ENCODE measurements at places on chromosomes 3 and 15.

GRCh38 chr3:149902498-149903139, 68.1 kb downstream of the PFN2 start:
- DNase-seq = peak; percentile 39
- peaks cover 3% of the 10 kb centered on the region for H3K36me3 ChIP-seq
- H3K27ac ChIP-seq = no peak overlapping the region
- H3K4me1 ChIP-seq = 0 out of 2 replicates have a peak, but pooled peaks cover 5% of the 10 kb centered on the region

GRCh38 chr3:123481722-123482457, 33.0 kb upstream of the ADCY5 start:
- no peak overlapping the region for H3K4me3 ChIP-seq
- H3K27ac ChIP-seq = no peak overlapping the region
- no peaks in the 10 kb centered on the region for H3K36me3 ChIP-seq
- no peaks in the 10 kb centered on the region for H3K4me1 ChIP-seq
- H3K27me3 ChIP-seq = peaks cover 21% of the 10 kb centered on the region

GRCh38 chr3:49867400-49867799, 2.3 kb downstream of the CAMKV start:
- no peaks in the 10 kb centered on the region for H3K4me1 ChIP-seq
- peaks cover 54% of the 10 kb centered on the region for H3K27me3 ChIP-seq
- H3K4me3 ChIP-seq = no peak overlapping the region
- no peak overlapping the region for H3K27ac ChIP-seq
- DNase-seq = no peak

- no peak overlapping the region for H3K4me3 ChIP-seq
- H3K27me3 ChIP-seq = no peaks in the 10 kb centered on the region
- H3K27ac ChIP-seq = no peak overlapping the region
These were observed 71.0 kb downstream of the RBM6 start for GRCh38 chr3:50010959-50011358.

DNA sequence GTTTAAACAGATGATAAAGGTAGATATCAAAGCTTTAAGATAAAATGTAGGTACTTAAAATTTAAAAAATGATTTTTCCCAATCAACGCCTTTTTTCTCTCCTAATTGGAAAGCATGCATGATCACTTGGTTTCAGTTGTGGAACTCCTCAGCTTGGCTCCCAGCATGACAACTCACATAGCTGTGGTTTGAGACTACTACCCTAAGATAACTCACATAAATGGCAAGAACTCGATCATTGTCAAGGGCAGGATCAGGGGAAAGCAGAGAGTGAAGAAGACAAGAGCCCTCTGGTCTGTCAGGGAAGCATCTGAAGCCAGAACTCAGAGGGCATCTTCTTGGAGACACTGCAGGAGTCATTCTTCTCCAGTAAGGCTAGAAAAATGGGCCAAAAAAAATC, 516.7 kb downstream of the NTRK3 start:
- no peak overlapping the region for H3K27ac ChIP-seq
- no peaks in the 10 kb centered on the region for H3K36me3 ChIP-seq
- H3K27me3 ChIP-seq = no peaks in the 10 kb centered on the region
- H3K4me3 ChIP-seq = no peak overlapping the region

DNA sequence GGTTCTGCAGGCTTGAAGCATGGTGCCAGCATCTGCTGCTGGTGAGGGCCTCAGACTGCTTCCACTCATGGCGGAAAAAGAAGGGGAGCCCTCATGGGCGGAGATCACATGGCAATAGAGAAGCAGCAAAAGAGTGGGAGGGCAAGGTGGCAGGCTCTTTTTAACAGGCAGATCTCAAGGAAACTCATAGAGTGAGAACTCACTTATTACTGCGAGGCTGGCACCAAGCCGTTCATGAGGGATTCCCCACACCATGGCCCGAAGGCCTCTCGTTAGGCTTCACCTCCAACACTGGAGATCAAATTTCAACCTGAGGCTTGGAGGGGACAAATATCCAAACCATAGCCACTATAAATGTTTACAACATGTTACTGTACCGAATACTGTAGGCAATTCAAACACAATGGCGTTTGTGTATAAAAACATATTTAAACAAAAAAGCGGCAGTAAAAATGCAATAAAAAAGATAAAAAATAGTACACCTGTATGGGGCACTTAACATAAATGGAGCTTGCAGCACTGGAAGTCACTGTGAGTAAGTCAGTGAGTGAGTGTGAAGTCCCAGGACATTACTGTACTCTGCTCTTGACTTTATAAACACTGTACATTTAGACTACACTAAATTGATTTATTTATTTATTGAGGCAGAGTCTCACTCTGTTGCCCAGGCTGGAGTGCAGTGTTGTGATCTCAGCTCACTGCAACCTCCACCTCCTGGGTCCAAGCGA, 18.8 kb upstream of the MOBP start:
- H3K4me3 ChIP-seq = no peak overlapping the region
- H3K27ac ChIP-seq = no peak overlapping the region
- H3K4me1 ChIP-seq = peaks cover 5% of the 10 kb centered on the region

DNA sequence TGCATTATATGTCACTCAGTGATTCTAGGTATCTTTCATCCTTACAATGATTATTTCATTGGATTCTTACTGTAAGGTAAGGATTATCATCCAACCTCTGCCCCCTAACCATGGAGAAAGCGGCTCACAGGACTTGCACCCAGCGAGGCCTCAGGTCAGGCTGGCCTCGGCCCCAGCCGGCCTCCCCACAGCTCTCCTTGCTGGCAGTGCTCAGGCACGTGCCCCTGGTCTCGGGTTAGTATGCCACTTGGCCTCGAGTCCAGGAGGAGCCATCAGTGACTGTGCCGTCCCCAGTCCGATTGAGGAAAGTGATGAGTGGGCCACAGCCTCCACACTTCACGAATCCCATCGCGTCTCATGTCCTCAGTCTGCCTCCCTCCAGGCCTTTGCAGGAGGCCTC, 35.7 kb upstream of the GABRG3 start:
- no peaks in the 10 kb centered on the region for H3K4me1 ChIP-seq
- no peaks in the 10 kb centered on the region for H3K27me3 ChIP-seq
- H3K27ac ChIP-seq = no peak overlapping the region

DNA sequence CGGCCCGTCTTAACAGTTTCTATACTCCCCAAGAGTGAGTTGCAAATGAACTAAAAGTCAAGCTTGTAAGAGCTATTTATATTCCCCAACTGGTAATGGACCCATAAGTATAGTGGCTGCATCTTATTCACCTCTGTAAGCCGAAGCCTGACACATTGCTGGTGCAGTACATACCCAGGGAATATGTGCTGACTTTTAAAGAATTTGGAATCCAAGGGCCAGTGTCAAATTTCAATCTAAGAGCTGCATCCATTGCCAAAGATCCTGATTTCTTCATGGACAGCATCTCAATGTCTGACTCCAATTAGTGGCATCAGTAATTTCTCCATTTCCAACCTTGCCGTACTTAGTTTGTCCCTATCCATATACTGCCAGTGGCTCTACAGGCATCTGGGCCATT, 42.0 kb downstream of the FRMD4B start:
- H3K4me3 ChIP-seq = no peak overlapping the region
- no peaks in the 10 kb centered on the region for H3K4me1 ChIP-seq
- H3K27me3 ChIP-seq = no peaks in the 10 kb centered on the region

GRCh38 chr3:53161820-53162671, 1.0 kb downstream of the PRKCD start:
- no peaks in the 10 kb centered on the region for H3K36me3 ChIP-seq
- peak overlapping the region; percentile 87 for H3K4me3 ChIP-seq
- peaks cover 8% of the 10 kb centered on the region for H3K4me1 ChIP-seq
- no peak overlapping the region for H3K27ac ChIP-seq
- no peaks in the 10 kb centered on the region for H3K27me3 ChIP-seq

GRCh38 chr3:178551916-178552321, 15.7 kb downstream of the KCNMB2 start:
- H3K27ac ChIP-seq = no peak overlapping the region
- H3K4me3 ChIP-seq = no peak overlapping the region
- H3K4me1 ChIP-seq = no peaks in the 10 kb centered on the region
- no peaks in the 10 kb centered on the region for H3K36me3 ChIP-seq

GRCh38 chr15:28983432-28984311, 97.9 kb downstream of the APBA2 start:
- no peak overlapping the region for H3K4me3 ChIP-seq
- H3K27me3 ChIP-seq = no peaks in the 10 kb centered on the region
- no peak for DNase-seq
- no peaks in the 10 kb centered on the region for H3K4me1 ChIP-seq
- no peak overlapping the region for H3K27ac ChIP-seq

DNA sequence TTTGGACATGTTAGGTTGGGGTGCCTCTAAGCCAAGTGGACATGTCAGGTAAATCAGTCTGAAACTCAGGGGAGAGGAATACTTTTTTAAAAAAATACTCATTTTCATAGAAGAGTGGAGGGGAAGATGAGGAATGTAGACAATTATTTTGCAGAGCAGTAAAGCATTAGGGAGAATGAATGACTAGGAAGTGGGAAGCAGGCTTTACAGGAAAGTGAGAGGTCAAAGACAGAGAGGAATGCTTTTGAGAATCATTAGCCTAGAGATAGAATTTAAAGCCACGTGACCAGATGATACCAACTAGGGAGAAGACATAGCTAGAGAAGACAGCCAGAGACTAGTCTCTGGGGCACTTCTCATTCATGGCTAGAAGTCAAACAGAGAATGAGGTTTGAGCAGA, 91.0 kb downstream of the RAD18 start:
- H3K36me3 ChIP-seq = no peaks in the 10 kb centered on the region
- no peak overlapping the region for H3K4me3 ChIP-seq
- H3K27me3 ChIP-seq = no peaks in the 10 kb centered on the region
- H3K27ac ChIP-seq = no peak overlapping the region

DNA sequence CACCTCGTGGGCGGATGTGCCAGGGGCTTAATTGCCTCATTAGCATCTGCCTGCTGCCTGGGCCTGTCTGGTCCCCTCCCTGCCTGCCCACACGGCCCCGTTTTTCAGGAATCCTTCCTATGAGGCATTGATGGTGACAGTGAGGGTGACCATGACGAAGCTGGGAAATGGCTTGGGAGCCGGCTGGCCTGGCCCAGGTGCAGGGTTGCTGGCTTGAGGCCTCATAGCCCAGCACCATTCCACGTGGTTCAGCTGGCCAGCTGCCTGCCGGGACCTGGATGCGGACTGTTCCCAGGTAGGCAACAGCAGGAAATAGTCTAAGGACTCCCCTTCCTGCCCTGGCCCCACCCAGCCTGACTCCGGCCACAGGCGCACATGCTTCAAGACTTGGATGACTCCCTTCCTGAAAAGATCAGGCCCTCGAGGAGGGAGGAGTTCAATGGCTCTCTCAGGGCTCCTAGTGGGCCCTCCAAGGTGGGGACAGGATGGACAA, 8.9 kb upstream of the DUSP7 start:
- DNase-seq = no peak
- H3K4me3 ChIP-seq = no peak overlapping the region
- H3K4me1 ChIP-seq = peaks cover 9% of the 10 kb centered on the region
- H3K27me3 ChIP-seq = no peaks in the 10 kb centered on the region
- H3K36me3 ChIP-seq = no peaks in the 10 kb centered on the region

DNA sequence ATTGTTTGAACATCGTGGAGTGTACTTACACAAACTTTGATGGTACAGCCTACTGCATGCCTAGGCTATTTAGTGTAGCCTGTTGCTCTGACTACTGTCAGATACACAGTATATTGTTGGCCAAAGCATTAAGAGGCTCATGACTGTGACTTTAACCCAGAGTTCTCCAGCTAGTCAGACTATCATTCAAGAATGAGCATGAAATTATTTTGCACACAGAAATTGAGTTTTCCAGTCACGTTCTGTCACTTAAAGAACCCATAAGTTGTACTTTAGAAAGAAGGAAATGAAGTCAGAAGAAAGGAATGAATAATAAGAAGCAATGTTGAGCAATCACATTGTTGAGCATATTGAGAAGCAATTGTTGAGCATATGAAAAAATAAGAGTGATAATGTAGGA, 37.6 kb upstream of the SLC22A13 start:
- no peaks in the 10 kb centered on the region for H3K27me3 ChIP-seq
- H3K4me1 ChIP-seq = peaks cover 45% of the 10 kb centered on the region
- DNase-seq = peak; percentile 82

Measured in GM23248 (cell line).